ENCODE measurements at places on chromosomes 7 and 10.

DNA sequence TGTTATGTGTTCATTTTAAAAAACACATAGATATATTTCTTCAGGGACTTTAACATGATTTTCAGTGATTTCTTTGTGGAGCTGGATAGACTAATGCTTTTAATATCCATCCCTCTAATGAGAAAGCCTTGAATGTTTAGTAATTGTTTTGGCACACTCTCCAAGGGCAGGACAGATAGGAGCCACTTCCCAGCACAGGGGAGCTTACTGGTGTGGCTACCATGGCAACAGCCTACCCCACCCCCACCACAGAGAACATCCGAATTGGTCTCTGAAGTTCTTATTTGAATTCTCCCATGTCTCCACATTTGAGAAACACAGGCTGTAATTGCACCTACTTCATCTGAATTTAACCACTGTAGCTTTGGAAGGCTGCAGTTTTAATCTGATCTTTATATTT, 87.7 kb downstream of the PRKG1 start:
- no peak overlapping the region for H3K4me3 ChIP-seq
- no peak for DNase-seq
- H3K36me3 ChIP-seq, result no peaks in the 10 kb centered on the region
- H3K27ac ChIP-seq, result no peak overlapping the region
- H3K27me3 ChIP-seq, result no peaks in the 10 kb centered on the region

DNA sequence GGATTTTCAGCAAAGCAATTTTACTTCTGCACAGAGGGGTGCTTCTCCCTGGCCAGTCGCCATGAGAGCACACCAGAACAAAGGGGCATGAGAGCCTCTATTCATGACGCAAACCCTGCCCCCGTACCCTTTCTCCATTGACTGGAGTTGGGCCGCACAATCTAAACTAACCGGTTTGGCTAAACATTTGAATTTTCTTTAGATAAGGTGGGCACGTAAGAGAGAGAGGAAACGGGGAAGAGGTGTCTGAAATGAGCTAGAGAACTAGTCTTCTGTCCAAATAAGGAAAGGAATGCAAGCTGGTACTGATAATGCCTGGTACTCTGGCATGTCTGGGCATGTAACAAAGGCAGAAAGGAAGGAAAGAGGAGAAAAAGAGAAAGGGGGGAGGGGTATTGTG, 13.2 kb upstream of the SCIN start:
- H3K36me3 ChIP-seq, result peaks cover 7% of the 10 kb centered on the region
- peak overlapping the region; percentile 67 for H3K27ac ChIP-seq
- no peak for DNase-seq

GRCh38 chr7:26760501-26760900, 103.9 kb downstream of the SKAP2 start:
- no peak overlapping the region for H3K27ac ChIP-seq
- peaks cover 4% of the 10 kb centered on the region for H3K36me3 ChIP-seq
- H3K4me3 ChIP-seq, result no peak overlapping the region
- H3K27me3 ChIP-seq, result peaks cover 10% of the 10 kb centered on the region
- no peak for DNase-seq

DNA sequence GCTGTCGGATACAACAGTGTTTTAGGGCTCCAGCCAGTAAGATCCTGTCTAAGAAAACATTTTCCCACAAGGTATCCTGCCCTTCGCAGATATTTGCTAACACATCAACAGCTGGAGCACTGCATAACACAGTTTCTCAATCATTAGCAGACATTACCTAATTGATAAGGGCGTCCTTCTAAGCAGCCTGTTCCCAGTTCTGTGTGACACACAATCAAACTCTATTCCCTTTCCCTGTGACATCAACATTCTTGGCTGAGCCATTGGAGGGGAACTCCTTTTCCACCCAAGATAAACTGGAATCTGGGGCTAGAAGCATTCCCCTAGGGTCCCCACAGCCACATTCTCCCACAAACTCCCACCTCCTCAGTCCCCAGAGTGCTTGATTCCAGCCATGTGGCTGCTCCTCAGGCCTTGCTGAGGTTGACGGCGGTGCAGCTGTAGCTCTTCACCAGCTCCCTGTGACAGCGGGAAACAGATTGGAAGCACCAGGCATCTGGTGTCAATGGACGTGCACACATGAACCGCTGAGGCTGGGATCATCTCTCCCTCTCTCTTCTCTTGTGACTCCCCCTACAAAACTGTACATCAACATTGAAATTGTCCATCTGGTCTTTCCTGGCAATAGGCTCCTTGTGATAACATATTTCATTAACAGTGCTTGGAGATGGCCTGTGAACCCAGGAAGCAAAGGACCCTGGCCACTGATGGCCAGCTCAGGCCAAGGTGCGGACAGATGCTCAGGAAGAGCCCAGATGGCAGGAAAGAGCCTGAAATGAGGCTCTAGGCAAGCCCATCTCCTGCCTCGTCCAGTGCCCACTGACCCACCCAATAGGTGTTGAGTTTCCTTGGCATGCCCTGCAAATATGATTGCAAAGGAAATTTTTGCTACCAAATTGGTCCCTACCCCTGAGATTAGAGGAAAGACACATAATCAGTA, 131.1 kb upstream of the TBX20 start:
- no peaks in the 10 kb centered on the region for H3K36me3 ChIP-seq
- no peaks in the 10 kb centered on the region for H3K4me1 ChIP-seq
- no peak overlapping the region for H3K27ac ChIP-seq
- DNase-seq, result no peak
- H3K4me3 ChIP-seq, result no peak overlapping the region
- peaks cover 19% of the 10 kb centered on the region for H3K27me3 ChIP-seq

DNA sequence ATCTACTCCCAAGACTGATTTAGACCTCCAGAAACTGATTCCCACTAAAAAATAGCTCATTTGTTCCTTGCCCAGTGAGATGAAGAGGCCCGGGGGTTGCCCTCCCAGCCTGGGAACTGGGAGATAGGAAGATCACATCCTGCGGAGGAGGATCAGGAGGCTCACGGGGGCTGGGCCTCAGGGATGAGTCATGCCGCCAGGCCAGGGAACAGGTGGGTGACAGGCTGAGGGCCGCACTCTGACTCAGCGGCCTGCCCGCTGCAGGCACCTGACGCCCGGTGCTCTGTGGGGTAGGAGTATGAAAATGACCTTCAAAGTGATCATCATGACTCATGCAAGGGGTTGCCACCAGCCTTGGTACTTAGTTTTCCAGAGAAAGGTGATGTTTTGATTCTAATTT, 104.5 kb upstream of the ZPBP start:
- no peak for DNase-seq
- no peak overlapping the region for H3K4me3 ChIP-seq
- no peak overlapping the region for H3K27ac ChIP-seq

GRCh38 chr7:113321201-113321600, 202.8 kb upstream of the SMIM30 start:
- no peak overlapping the region for H3K4me3 ChIP-seq
- H3K4me1 ChIP-seq, result no peaks in the 10 kb centered on the region
- H3K36me3 ChIP-seq, result no peaks in the 10 kb centered on the region
- DNase-seq, result no peak

DNA sequence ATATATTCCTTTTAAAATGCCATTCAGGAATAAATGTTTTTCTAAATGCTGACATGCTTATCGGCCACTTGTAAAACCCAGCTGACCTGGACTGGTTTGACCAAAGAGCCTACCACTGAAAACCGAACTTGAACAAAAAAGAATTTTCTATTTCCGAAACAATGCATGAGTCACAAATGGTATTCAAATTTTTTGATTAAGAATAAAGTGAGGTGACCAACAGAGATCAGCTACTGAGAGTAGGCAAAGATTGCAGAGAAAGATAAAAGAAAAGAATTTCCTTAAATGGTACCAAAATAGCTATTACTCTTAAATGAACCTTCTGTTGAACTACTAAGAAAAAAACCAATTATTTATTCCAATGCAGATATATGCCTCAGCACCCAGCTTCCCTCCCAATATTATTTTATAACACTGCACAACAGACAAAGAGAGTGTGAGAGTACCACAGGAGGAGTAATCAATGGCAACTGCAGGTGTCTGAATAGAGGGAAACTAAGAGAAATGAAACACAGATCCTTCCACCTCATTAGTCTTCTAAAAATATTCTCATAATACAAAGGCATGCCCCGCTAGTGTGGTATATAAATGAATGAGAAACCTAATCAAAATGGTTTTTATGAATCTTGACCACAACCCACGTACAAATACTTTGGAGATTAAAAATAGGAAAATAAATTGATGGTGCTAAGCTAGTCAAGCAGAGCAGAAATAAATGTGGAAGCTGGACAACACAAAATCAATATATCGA, 20.1 kb downstream of the OSBPL3 start:
- no peaks in the 10 kb centered on the region for H3K27me3 ChIP-seq
- no peaks in the 10 kb centered on the region for H3K4me1 ChIP-seq
- no peak overlapping the region for H3K4me3 ChIP-seq
- no peak for DNase-seq

DNA sequence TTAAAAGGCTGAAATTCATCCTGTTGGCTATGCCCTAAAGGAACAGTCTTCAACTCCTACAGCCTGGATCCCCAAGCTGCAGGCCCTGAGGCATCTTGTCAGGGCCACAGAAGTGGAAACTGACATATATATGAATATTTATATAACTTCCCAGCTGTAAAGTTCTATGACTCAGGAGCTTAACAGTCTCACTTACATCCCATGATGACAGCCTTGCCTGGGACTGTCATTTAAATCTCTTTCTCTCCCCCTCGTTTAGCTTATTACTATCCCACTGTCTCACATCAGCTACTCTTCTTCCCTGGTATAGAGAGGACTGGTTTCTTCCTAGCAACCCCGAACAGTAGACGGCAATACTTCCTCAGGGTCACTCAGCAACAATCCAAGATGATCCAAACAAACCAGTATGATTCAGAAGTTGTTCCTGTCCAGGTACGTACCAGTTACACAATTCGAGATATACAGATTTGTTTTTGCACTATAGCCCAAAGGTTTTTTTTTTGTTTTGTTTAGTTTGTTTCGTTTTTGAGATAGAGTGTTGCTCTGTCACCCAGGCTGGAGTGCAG, 22.7 kb downstream of the KIAA1549 start:
- H3K36me3 ChIP-seq, result no peaks in the 10 kb centered on the region
- peaks cover 5% of the 10 kb centered on the region for H3K4me1 ChIP-seq
- H3K27me3 ChIP-seq, result no peaks in the 10 kb centered on the region
- DNase-seq, result no peak

DNA sequence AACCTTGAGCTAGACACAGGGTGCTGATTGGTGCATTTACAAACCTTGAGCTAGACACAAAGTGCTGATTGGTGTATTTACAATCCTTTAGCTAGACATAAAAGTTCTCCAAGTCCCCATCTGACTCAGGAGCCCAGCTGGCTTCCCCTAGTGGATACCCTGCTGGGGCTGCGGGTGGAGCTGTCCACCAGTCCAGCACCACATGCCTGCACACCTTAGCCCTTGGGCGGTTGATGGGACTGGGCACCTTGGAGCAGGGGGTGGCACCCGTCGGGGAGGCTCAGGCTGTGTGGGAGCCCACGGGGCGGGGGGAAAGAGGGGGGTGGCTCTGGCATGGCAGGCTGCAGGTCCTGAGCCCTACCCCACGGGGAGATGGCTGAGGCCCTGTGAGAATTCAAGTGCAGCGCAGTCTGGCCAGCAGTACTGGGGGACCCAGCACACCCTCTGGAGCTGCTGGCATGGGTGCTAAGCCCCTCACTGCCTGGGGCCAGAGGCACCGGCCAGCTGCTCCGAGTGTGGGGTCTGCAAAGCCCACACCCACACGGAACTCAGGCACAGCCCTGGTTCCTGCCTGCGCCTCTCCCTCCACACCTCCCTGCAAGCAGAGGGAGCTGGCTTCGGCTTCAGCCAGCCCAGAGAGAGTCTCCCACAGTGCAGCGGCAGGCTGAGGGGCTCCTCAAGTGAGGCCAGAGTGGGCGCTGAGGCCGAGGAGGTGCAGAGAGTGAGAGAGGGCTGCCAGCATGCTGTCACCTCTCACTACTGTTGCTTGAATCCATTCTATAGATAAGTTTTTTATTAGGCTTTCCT, 369.8 kb upstream of the SMIM30 start:
- no peaks in the 10 kb centered on the region for H3K36me3 ChIP-seq
- no peak overlapping the region for H3K27ac ChIP-seq
- no peaks in the 10 kb centered on the region for H3K4me1 ChIP-seq
- H3K27me3 ChIP-seq, result no peaks in the 10 kb centered on the region

GRCh38 chr10:36608251-36608650, 517.1 kb upstream of the ANKRD30A start:
- no peaks in the 10 kb centered on the region for H3K36me3 ChIP-seq
- H3K4me1 ChIP-seq, result peaks cover 38% of the 10 kb centered on the region
- no peak for DNase-seq
- H3K27ac ChIP-seq, result peak overlapping the region; percentile 42

- no peaks in the 10 kb centered on the region for H3K4me1 ChIP-seq
- no peaks in the 10 kb centered on the region for H3K27me3 ChIP-seq
- no peaks in the 10 kb centered on the region for H3K36me3 ChIP-seq
- no peak overlapping the region for H3K27ac ChIP-seq
- no peak for DNase-seq
- no peak overlapping the region for H3K4me3 ChIP-seq
Observed at GRCh38 chr7:145184956-145185355, 349.1 kb upstream of the TPK1 start.

GRCh38 chr7:96823274-96823673, 113.6 kb upstream of the SEM1 start:
- DNase-seq, result no peak
- no peak overlapping the region for H3K27ac ChIP-seq
- no peak overlapping the region for H3K4me3 ChIP-seq
- no peaks in the 10 kb centered on the region for H3K36me3 ChIP-seq
- H3K4me1 ChIP-seq, result peaks cover 17% of the 10 kb centered on the region
- H3K27me3 ChIP-seq, result no peaks in the 10 kb centered on the region

GRCh38 chr10:13271552-13272163, 28.2 kb downstream of the PHYH start:
- no peaks in the 10 kb centered on the region for H3K36me3 ChIP-seq
- H3K4me3 ChIP-seq, result no peak overlapping the region
- peaks cover 15% of the 10 kb centered on the region for H3K4me1 ChIP-seq
- DNase-seq, result no peak
- H3K27me3 ChIP-seq, result no peaks in the 10 kb centered on the region

DNA sequence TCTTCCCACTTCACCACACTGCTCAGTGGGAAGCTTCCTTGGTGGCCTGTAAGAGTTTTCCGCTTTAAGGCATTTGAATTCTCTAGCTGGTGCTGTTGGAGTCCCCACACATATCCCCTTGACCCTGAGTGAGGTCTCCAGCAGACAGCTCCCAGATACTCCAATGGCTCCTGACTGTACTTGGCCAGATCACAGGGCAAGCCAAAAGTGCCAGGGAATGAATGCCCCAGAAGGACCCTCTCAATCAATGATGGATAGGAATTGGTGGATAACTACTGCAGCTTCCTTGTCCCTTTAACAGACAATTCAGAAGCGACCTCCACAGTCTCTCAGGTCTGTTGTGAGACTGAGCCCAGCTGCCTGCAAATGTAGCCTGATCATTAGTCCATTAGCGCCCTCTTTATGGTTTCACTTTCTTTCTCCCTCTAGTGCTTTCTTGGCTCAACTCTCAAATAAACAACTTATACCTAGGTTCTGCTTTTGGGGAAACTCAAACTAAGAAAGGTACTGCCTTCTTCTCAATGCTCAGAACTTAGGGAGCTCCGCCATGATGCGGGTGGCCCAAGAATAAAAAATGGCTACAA, 283.0 kb downstream of the TCF7L2 start:
- H3K4me1 ChIP-seq, result peaks cover 17% of the 10 kb centered on the region
- no peak overlapping the region for H3K4me3 ChIP-seq
- no peak overlapping the region for H3K27ac ChIP-seq
- peaks cover 2% of the 10 kb centered on the region for H3K36me3 ChIP-seq
- no peaks in the 10 kb centered on the region for H3K27me3 ChIP-seq

Data from chondrocyte (in vitro differentiated cells).